ENCODE measurements at places on chromosomes 16 and 17.

- no peak for DNase-seq
Observed at GRCh38 chr17:68482576-68483041, 25.3 kb upstream of the WIPI1 start.

DNA sequence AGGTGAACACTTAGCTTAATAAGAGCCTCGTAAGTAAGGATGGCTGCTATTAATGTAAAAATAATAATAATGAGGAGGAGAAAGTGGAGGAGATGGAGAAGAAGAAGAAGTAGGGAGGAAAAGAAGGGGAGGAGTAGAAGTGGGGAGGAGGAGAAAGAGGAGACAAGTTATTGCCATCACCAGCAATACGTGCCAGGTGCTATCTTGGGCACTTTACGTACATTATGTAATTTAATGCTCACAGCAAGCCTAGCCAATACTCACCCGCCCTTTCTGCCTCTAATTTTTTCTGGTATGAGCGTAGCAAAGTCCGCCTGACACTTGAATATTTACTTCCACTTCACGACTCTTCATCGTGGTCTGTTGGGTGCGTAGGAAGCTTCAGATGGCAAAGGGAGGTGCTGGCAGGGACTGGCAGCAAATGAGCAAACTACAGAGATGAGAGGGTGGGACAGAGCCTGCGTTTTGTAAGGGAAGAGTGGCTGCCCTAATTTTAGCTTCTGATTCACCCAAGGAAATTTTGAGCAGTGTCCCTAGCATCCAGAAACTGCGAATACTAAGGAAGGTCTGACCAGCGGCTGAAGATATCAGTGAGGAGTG, 42.1 kb upstream of the CDH13 start:
- no peak for DNase-seq

- DNase-seq: no peak
Observed at GRCh38 chr16:12245921-12246720, 269.6 kb downstream of the SNX29 start.

DNA sequence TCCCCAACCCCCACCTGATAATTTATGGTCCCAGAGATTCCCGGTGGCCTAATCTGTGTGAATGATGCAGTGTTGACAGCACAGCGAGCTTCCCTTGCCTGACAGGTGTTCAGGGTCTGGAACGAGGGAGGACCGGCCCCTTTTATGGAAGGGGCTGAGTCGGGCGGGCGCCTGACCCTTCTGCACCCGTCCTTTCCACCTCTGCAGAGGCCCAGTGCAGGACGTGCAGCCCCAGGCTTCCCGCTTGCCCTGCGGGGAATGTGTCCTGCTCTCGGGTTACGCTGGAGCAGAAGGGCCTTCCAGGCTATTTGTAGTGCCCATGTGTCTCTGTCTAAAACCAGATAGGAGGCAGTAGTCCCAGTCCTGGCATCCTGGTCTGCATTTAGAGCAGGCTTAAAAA, 16.2 kb downstream of the SMTNL2 start:
- no peak for DNase-seq

DNA sequence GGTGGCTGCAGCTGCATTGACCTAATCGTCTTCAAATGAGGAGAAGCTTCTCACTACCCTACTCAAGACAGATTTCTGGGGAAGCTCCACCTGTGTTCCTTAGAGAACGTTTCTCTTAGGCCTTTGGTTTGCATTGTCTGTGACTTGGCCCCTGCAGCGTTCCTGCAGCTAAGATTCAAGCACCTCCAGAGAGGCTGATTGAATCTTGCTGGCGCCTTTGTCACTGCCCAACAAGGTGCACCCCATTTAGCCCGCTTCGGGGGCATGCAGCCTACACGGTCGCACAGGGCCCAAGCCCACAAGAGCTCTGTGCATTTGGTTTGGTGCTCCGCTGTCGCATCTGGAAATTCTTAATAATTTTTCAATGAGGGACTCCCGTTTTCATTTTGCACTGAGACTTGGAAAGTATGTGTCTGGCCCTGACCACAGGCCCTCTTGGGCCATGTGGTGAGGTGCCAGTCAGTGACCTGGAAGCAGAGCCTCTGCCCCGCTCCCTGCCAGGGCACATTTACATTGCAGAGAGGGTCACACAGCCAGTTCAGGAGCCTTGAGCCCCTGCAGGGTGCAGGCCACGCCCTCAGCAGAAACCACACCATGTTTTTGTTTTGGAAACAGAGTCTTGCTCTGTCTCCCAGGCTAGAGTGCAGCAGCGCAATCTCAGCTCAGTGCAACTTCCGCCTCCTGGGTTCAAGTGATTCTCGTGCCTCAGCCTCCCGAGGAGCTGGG, 51.1 kb upstream of the CACNG5 start:
- DNase-seq: no peak

GRCh38 chr17:15233022-15233805, 31.9 kb downstream of the PMP22 start:
- DNase-seq: no peak

DNA sequence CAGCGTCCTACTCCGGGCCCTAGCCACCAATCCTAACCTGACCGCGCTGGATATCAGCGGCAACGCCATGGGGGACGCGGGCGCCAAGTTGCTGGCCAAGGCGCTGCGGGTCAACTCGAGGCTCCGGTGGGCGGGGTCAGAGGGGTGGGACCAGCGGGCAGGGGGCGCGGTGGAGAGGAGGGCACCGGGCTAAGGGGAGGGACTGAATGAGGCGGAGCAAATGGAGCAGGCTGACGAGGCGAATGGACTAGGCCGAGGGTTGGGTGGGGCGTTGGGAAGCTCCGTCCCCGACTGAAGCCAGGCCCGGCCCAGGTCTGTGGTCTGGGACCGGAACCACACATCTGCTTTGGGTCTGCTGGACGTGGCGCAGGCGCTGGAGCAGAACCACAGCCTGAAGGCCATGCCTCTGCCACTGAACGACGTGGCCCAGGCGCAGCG, 4.6 kb downstream of the CARMIL2 start:
- DNase-seq: no peak

DNA sequence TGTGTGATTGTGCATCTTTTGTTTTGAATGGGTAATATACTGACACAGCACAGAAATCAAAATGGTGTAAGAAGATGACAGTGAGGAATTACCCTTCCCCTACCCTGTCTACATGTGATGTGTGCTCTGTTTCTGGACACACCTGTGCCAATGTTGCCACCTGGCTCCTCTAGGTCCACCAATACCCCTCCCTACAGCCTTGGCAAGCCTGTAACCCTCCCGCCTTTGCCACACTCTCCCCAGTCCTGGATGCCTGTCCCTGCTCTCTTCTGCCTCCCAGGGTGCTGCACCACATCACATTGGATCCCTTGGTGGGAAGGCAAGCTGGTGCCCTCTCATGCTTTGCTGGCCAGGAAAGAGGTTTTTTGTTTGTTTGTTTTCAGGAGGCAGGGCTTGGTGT, 289.5 kb upstream of the N4BP1 start:
- DNase-seq: no peak

DNA sequence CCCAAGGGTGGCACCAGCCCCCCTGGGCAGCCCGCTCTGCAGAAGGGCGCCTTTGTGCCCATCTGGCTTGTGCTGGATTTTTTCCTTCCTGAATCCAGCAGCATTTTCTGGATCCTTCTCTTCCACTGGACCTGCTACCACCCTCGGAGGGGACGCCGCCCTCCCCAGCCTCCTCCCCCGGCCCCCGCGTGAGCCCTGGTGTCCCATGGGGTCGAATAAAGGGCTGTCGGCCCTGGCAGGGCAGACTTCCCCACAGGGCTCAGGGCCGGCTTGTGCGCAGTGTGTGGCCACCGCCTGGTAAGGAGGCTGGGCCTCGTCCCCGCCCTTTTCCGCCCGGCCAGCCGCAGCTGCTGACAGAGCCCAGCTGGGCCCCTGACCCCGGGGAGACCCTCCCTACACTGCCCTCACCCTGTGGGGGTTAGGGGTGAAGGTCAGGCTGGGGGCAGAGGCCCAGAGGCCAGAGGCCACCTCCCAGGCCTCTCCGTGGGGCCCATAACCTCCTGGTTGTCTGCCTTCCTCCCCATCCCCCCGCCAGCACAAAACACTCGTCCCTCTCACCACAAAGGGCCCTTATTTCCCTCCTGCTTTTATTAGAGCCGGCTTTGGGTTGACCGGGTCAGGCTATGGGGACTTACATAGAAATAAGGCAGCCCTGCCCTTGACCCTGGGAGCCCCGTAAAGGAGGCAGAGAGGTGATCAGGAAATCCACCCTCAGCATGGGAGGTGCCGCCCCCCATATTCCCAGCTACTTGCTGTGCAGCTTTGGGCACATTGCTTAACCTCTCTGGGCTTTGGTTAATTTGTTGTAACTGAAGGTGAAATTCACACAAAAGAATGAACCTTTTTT, 179.3 kb upstream of the CIBAR2 start:
- DNase-seq: no peak

- no peak for DNase-seq
Observed at GRCh38 chr16:55557186-55557585, 9.3 kb upstream of the CAPNS2 start.

DNA sequence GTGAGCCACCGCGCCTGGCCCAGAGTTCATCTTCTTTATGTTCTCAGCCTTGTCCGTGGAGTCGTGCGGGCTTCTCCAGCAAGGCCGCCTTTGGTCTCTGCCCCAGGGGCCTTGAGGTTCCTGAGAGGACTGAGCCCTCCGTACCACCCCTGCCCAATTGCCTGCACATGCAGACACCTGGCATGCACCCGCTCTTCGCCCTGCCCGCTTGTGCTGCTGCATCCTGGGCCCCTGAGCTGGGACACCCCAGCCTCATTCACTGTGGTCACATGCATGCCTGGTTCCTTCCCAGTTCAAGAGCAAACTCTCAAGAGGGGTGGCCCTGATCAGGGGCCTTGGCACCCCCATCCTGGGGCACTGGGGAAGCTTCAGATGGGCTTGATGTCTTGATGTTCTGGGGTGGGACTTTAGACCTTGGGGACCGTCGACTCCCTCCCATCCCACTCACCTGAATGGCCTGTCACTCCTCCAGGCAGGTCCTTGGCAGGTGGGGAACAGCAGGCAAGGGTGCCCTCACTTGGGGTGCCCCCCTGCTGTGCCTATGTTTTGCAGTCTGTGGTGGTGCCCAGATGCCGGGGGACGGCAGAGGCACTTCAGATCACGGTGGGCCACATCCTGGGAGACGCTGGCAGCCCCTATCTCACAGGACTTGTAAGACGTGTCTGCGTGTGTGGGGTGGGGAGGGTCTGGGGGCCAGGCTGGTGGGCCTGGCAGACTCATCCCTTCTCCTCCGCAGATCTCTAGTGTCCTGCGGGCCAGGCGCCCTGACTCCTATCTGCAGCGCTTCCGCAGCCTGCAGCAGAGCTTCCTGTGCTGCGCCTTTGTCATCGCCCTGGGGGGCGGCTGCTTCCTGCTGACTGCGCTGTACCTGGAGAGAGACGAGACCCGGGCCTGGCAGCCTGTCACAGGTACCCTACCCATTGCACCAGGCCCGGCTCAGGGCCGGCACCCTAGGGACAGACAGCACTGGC, 12.7 kb upstream of the SPNS2 start:
- DNase-seq: peak; percentile 45

DNA sequence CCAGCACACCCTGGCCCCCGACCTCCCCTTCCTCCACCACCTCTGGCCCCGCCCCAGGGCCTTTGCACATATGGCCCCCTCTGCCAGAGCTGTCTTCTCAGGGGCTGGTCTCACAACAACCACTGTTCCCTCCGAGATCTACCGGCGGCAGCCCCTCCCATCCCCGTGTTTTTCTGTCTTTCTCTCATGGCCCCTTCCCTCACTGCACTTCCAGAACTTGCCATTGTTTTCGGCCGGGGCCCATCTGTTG, 30.2 kb downstream of the ZFPM1 start:
- DNase-seq: no peak

GRCh38 chr16:81717662-81718189, 61.4 kb upstream of the PLCG2 start:
- DNase-seq: no peak

DNA sequence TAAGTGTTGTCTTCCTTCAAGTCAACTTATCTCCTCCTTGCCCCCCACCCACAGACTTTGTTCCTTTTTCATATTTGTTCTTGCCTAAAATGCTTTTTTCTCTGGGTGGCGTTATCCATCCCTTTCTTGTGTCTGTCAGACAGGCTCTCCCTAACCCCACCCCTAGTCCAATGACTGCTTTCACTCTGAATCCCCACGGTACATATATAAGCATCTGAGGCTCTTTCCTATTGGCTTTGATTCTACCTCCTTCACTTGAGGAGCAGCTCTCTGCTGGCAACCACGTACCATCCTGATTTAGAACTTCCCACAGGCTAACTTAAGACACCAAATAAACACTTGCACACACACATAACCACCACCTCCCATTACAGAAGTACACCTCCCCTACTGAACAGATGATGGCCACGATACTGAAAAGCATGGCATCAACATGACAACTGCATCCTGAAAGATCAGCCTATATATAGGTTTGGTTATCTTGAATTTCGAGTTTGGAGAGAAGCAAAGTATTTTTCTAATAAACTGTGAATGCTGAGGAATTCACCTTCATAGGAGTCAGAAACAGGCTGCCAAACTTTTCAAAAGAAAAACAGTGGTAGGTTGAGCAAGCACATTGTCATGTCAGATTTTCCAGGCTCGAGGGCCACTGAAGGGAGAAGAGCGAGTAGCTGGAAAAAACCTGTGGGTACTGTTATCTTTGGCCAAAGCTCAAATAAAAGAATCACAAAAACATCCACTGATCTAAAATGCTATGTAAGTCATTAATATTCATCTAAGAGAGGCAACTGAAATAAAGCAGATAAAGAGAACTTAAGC, 24.3 kb downstream of the STAT3 start:
- no peak for DNase-seq

GRCh38 chr17:44187131-44187899, 543 bp downstream of the TMUB2 start:
- DNase-seq: no peak

GRCh38 chr16:50736448-50736847, 5.4 kb upstream of the CYLD start:
- DNase-seq: no peak

GRCh38 chr17:4201226-4201625, 58.2 kb downstream of the CYB5D2 start:
- DNase-seq: no peak

DNA sequence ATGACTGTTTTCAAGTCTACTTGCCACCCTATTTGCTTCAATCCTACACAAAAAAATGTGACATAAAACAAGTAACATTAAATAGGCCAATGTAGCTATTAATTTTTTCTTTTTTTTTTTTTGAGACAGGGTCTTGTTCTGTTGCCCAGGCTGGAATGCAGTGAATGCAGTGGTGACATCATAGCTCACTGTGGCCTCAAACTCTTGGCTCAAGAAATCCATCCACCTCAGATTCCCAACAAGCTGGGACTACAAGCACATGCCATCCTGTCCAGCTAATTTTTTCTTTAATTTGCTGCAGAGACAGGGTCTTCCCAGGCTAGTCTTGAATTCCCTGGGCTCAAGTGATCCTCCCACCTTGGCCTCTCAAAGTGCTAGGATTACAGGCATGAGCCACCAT, 29.4 kb downstream of the ANKFY1 start:
- no peak for DNase-seq
